IMR-90 (cell line): ENCODE measurements at places on chromosomes 3 and 15. TPM values are rescaled to one million over a fixed set of nuclear protein-coding genes. Genes with fewer than 3 reads are reported as not detected.

The SNTN gene
- total RNA-seq: not detected in 2 replicates

The GXYLT2 gene
- total RNA-seq: 11.1 and 11.4 TPM in 2 replicates

The GABRB3 gene
- 0.54 and 0.56 TPM in 2 replicates for total RNA-seq

The SLC15A2 gene
- total RNA-seq: under 0.01 and 0.18 TPM in 2 replicates

The MRPS25 gene
- total RNA-seq: 9.0 and 9.7 TPM in 2 replicates

The PLCB2 gene
- 0.18 and 0.28 TPM in 2 replicates for total RNA-seq

The EXD1 gene
- not detected in 2 replicates for total RNA-seq

The EPHA6 gene
- not detected in 2 replicates for total RNA-seq

The RTP1 gene
- not detected in 2 replicates for total RNA-seq

The CCR8 gene
- total RNA-seq: not detected in 2 replicates

The FGD5 gene
- total RNA-seq: not detected in 2 replicates

The FBXO40 gene
- not detected in 2 replicates for total RNA-seq

The PTPN23 gene
- 4.4 and 4.5 TPM in 2 replicates for total RNA-seq

The NUTM1 gene
- total RNA-seq: not detected in 2 replicates

The PLA2G4F gene
- not detected in 2 replicates for total RNA-seq

The SLC28A1 gene
- total RNA-seq: not detected in 2 replicates

The LXN gene
- 83.0 and 93.6 TPM in 2 replicates for total RNA-seq

The LRTM1 gene
- not detected in 2 replicates for total RNA-seq

The ITGB5 gene
- total RNA-seq: 71.7 and 85.0 TPM in 2 replicates

The CDC25A gene
- total RNA-seq: 9.7 and 10.6 TPM in 2 replicates

The IGF2BP2 gene
- total RNA-seq: 88.2 and 126 TPM in 2 replicates

The MASP1 gene
- total RNA-seq: 13.1 TPM in 2 replicates

The TEX9 gene
- 1.4 and 2.5 TPM in 2 replicates for total RNA-seq

The PPP1R14D gene
- total RNA-seq: not detected in 2 replicates

The FAM227B gene
- 1.8 and 2.5 TPM in 2 replicates for total RNA-seq

The CRYGS gene
- 0.36 and 0.56 TPM in 2 replicates for total RNA-seq

The KBTBD13 gene
- not detected in 2 replicates for total RNA-seq

The CCDC39 gene
- total RNA-seq: not detected in 2 replicates

The GNAT1 gene
- total RNA-seq: not detected in 2 replicates

The ROBO1 gene
- total RNA-seq: 53.9 and 60.8 TPM in 2 replicates

The KLHL40 gene
- total RNA-seq: not detected in 2 replicates

The TRIM42 gene
- total RNA-seq: not detected in 2 replicates

The C3orf49 gene
- not detected in 2 replicates for total RNA-seq

The ANKUB1 gene
- not detected in 2 replicates for total RNA-seq

The ISY1 gene
- total RNA-seq: 28.5 and 39.7 TPM in 2 replicates

The NDN gene
- total RNA-seq: 40.1 and 50.3 TPM in 2 replicates
